WERI-Rb-1 (cell line): ENCODE measurements at places on chromosomes 7 and 10.
A peak's percentile ranks its signal among the peaks of the same experiment; 100 is the strongest.

DNA sequence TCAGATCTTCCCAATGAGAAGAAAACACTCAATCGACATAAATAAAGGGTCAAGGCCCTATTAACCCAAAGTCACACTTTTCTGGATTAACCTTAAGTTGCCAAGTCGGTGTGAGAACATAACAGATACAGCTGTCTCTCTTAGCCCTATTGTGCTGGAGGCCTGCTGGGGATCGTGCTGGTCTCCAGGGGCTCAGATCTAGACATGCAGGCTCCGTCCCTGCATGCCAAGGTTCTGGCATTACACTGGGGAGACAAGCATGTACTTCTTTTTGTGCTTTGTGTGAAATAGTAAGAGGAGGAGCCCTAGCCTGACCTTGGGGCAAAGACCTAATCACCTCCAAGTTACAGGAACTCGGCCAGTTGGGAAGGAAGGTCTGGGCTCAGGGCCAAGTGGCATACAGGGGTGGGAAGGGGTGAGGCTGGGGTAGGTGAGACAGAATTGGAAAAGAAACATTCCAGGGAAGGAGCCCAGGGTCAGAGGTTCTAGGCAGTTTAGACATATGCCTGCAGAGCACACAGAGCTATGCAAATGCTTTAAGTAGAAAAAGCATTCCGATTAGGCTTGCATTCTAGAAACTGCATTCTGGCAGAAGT lies 216.4 kb downstream of the HECW1 start:
- DNase-seq: no peak

GRCh38 chr7:41777894-41778596 lies 75.2 kb upstream of the INHBA start:
- DNase-seq: no peak

- no peak for DNase-seq
Observed at GRCh38 chr7:105935250-105935649, 27.8 kb upstream of the CDHR3 start.

GRCh38 chr7:88431882-88432281 lies 125.2 kb upstream of the STEAP4 start:
- no peak for DNase-seq

DNA sequence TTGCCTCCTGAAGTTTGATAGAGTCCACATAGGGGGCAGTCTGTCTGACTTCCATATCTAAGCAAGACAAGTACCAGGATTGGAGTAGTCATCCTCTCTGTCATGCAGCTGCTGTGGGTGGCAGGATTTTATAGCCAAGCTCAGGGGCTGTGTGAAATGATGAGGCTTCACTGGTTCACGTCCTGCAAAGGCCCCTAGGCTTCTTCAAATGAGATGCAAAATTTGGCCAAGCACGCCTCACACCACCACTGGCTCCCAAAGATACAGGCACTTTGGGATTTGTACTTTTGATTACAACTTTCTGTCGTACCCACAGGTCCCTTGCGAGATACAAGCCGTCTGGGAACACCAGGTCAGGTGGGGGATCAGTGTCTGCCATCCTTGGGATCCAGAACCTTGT lies 67.1 kb downstream of the WDFY4 start:
- DNase-seq: no peak

DNA sequence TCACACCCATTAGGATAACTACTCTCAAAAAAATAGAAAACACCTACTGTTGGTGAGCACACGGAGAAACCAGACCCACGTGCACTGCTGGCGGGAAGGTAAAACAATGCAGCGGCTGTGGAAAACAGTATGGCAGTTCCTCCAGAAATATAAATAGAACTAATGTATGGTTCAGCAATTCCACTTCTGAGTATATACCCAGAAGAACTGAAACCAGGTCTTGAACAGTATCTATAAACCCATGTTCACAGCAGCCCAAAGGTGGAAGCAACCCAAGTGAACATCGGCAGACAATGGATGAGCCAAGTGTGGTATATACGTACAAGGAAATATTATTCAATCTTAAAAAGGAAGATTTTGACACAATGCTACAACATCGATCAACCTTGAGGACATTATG lies 164.7 kb downstream of the ZMYND11 start:
- DNase-seq: no peak

DNA sequence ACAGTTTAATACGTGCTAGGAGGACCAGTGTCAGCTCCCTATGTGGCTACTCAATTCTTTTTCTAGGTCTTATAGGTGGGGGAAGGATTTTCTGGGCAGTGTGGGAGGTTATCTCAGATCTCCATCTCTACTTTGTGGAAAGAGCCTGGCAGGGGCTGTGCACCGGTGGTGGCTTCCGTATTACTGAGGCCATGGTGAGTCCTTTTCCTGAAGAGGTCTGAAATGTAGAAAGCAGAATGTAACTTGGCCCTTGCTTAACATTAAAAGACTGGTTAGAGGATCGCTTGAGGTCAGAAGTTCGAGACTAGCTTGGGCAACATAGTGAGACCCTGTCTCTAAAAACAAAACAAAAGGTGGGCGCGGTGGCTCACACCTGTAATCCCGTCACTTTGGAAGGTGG lies 2.7 kb upstream of the TPST1 start:
- DNase-seq: no peak

DNA sequence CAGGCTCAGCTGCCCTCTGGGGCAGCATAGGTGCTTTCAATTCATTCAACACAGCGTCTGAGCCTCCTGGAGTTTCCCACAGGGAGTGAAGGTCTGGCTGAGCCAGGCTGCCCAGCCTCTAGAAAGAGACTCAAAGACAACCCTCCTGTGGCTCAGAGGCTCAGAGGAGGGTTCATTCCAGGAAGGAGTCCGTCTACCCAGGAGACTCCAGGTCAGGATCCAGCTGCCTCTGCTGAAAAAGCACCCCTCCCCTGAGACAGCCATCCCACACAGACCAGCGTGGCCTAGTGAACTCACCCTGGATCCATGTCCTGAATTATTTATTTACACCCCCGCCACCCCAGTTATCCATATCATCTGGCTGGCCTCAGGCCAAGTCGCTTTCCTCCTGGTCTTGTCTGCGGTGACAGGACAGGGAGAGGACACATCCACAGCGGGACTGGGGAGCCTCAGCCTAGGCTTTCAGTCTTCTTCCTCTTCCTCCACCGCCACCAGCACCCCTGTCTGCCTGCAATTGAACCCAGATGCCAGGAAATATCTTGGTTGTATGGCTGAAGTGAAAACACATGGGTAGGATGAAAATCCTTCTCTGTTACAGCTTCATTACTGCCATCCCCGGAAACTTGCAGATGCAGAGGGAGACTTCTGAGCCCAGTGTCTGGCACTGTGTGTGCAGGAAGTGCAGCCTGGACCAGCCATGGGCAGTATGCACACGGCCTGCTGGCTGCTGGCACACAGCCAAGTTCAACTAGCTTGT lies 44.0 kb upstream of the COL13A1 start:
- DNase-seq: no peak

DNA sequence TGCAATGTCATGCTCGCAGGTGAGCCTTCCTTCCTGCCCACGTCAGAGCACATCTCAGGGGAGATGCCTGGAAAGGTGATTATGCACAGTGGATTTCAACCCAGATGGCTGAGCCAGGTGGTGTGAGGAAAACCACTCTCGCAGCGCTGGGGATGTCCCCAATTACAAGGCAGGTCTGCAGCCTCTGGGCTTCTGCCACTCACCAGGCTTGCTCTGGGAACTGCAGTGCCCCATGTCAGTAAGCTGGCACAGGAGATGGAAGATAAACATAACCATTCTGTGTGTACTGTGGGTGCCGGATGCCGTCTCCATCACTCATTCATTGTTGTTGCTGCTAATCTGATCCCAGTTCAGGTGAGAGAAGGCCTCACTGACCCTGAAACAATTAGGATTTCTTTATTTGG lies 222.9 kb upstream of the PITRM1 start:
- peak; percentile 25 for DNase-seq

DNA sequence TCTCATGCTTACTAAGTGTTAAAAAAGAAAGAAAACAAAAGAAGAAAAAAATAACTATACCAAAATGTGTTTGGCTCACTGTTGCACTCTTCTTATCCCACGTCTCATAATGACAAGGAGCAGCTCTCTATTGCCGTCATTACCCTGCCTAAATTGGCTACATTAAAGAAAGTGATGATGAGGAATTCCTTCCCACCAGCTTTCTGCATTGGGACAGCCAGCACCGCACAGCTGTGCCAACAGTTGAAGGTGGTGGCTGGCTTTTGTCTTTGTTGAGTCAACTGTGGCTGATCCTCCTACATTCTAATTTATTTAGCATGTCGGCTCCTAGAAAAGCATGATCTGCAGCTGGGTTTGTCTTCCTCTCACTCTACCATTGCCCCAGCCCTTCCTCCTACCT lies 751.8 kb downstream of the KCNMA1 start:
- no peak for DNase-seq

DNA sequence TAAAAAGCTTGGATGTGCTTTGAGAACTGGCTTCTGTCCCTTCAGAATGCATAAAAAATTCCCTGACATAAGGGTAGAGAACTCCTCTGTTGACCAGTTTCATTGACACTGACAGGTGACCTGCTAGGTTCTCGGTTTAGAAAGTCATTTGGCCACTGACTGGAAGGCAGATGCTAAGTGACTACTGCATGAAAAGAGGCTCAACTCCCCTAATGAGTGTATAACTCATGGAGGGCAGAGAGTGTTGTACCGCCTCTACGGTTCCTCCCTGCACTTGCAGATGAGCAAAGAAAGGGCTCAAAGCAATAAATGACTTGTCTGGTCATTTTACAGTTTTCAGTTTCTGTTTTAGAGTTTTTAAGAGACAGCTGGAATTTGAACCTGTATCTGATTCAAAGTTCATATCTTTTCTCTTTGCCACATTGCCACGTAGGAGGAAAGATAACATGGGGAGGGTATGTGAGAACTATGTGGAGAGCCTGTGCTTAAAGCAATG lies 2.9 kb upstream of the FGL2 start:
- DNase-seq: no peak

- DNase-seq: no peak
Observed at GRCh38 chr7:44074349-44074695, 8.0 kb downstream of the POLM start.

DNA sequence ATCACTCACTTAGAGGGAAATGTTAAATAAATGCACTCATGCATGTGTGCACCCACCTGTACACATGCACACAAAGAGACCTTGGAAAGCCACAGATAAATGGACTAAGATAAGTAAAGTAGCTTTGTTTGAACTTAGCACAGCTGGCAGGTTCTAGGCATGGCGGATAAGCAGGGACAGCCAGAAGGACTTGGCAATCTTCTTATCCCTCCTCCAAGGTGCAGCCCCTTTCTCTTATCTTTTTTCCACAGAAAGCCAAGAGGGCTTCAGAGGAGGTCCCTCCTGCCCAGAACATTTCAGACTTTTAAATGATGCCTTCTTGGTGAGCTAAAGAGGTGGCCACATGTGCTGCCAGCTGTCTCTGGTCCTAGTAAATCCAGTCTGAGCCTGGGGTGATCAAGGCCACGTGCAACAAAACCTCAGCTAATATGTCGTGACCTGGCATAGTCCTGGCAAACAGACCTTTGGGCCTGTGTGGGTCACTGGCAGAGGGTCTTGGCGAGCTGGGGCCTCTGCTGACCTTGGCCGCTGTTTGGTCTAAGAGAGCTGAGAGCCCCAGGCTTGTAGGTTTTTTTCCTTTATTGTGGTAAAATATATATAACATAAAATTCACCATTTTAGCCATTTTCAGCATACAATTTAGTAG lies 43.2 kb upstream of the SLC35B4 start:
- DNase-seq: peak; percentile 43

- no peak for DNase-seq
Observed at GRCh38 chr10:95333997-95334804, 43.4 kb upstream of the PDLIM1 start.

DNA sequence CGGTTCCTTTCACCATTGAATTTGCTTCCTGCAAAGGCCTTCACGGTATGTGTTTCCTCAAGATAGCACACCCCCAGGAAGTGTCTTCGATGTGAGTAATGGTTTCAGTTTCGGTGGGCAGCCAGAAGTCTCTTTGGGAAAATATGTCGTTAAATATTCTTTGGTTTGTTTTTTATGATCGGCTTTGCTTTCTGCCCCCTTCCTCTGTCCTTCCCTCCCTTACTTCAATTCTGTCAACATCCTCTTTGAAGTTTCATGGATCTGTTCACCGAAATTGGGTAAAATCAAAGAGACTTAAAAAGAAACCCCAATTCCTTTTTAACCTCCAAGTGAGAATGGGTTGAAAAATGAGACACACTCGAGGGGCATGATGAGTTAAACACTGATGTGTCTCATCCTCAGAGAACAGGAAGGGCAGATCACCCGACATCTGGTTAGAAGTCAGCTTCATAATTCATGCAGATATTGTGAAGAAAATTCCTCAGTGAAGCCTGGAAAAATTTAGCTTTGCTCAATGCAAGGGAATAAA lies 170.8 kb upstream of the HABP2 start:
- no peak for DNase-seq

DNA sequence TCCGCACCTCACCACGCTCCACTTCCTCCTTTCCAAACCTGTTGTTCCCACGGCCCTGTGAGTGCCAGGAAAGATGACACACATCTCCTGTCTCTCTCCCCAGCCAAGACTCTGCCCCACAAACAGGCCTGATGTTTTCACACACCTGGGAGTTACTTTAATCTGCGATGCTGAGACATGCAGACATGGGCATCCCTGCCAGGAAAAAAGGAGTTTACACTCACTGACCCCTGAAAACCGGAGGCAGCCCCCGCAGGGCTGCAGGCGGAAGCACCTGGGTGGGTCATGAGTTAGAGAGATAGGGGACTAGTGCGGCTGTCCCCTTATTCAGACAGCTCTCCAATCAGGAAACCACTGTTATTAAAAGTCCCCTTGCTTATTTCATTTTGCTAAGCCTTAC lies 106.4 kb upstream of the CARD11 start:
- no peak for DNase-seq

- DNase-seq: no peak
Observed at GRCh38 chr7:2166625-2167280, 66.0 kb downstream of the MAD1L1 start.

DNA sequence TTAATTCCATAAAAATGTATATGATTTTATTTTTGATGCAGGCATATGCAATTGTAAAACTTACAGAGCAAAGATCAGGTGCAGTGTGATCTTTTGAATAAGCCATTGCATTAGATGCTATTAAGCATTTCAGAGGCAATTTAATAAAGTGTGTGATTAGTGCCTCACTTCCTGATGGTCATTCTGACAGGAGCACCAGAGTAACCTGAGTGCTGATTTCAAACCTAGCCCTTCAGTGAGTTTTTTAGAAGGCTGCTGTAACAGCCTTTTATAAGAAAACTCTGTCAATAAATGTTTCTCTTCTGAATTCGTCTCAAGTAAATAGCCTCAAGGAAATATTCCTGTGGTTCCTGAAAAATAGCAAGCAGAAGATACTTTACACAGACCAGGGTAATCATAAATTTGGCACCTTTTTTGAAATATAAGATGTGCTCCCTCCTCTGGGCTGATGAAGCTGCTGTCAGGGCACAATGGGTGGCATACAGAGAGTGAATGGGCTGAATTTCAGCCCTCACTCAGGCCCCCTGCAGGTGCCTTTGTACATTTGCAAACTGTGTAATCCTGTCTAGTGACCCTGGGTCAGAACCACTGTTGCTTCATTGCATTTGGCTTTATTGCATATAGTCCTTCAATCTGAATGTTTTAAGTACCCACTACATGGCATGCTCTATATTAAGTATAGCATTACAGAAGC lies 193.7 kb upstream of the CSTF2T start:
- peak; percentile 14 for DNase-seq

- no peak for DNase-seq
Observed at GRCh38 chr10:16934461-16934860, 117.2 kb upstream of the RSU1 start.

GRCh38 chr7:50276483-50276882 lies 28.0 kb upstream of the IKZF1 start:
- no peak for DNase-seq

- DNase-seq: no peak
Observed at GRCh38 chr10:12508165-12508564, 158.8 kb downstream of the CAMK1D start.
